Dermis lymphatic vessel endothelial cell (primary cell): ENCODE measurements at places on chromosomes 13 and 19. TPM values are rescaled to one million over a fixed set of nuclear protein-coding genes. Genes with fewer than 3 reads are reported as not detected.

The CPAMD8 gene
- 1.8 and 2.6 TPM in 2 replicates for total RNA-seq

The ZNF383 gene
- 5.4 and 6.1 TPM in 2 replicates for total RNA-seq

The RXFP2 gene
- not detected in 2 replicates for total RNA-seq

The ZNF729 gene
- not detected in 2 replicates for total RNA-seq

The MBD3L2 gene
- total RNA-seq = not detected in 2 replicates

The CLEC4M gene
- 146 and 160 TPM in 2 replicates for total RNA-seq

The FUT2 gene
- not detected in 2 replicates for total RNA-seq

The ZNF471 gene
- total RNA-seq = 1.3 and 1.4 TPM in 2 replicates

The ZSCAN4 gene
- not detected in 2 replicates for total RNA-seq

The TPGS1 gene
- 30.7 and 35.0 TPM in 2 replicates for total RNA-seq

The GAS6 gene
- total RNA-seq = 70.7 and 84.1 TPM in 2 replicates

The SERTM1 gene
- 0.09 TPM in 1 of 2 replicates, not detected in the other for total RNA-seq

The SPIB gene
- total RNA-seq = not detected in 2 replicates

The DPY19L3 gene
- total RNA-seq = 23.1 and 26.2 TPM in 2 replicates

The PALM gene
- 28.6 and 34.0 TPM in 2 replicates for total RNA-seq

The SPTBN4 gene
- total RNA-seq = under 0.01 TPM in 1 of 2 replicates, not detected in the other

The IZUMO4 gene
- total RNA-seq = 0.95 and 1.4 TPM in 2 replicates

The CEACAM18 gene
- not detected in 2 replicates for total RNA-seq

The NLRP13 gene
- not detected in 2 replicates for total RNA-seq

The LGI4 gene
- not detected in 2 replicates for total RNA-seq

The AP1M2 gene
- total RNA-seq = under 0.01 TPM in 1 of 2 replicates, not detected in the other

The NTN5 gene
- not detected in 2 replicates for total RNA-seq

The CYP2F1 gene
- not detected in 2 replicates for total RNA-seq
